Spinal cord (tissue), 10 donors: ENCODE measurements at places on chromosomes 6 and 20. TPM values are rescaled to one million over a fixed set of nuclear protein-coding genes. Genes with fewer than 3 reads are reported as not detected.

NHLRC1 gene
- 3.5 TPM for polyA plus RNA-seq

SLC16A10 gene
- 4.8 TPM for polyA plus RNA-seq

KCNG1 gene
- polyA plus RNA-seq, result 10.2 TPM

TLDC2 gene
- polyA plus RNA-seq, result 2.5 TPM

PTK7 gene
- 89.6 TPM for polyA plus RNA-seq

SLC22A3 gene
- 8.0 TPM for polyA plus RNA-seq

HLA-DQA1 gene
- polyA plus RNA-seq, result 0.32 TPM

ZNF311 gene
- 6.9 TPM for polyA plus RNA-seq

ADGB gene
- 0.98 TPM for polyA plus RNA-seq

NRSN2 gene
- 148 TPM for polyA plus RNA-seq

CCN5 gene
- 0.32 TPM for polyA plus RNA-seq

ABCF1 gene
- 60.6 TPM for polyA plus RNA-seq

COL9A3 gene
- 76.1 TPM for polyA plus RNA-seq

KIF13A gene
- polyA plus RNA-seq, result 34.7 TPM

CGA gene
- polyA plus RNA-seq, result 0.59 TPM

RRAGD gene
- polyA plus RNA-seq, result 86.3 TPM

BTN3A1 gene
- 24.1 TPM for polyA plus RNA-seq

RSPH9 gene
- polyA plus RNA-seq, result 6.4 TPM

SLC12A5 gene
- polyA plus RNA-seq, result 176 TPM

TRIM40 gene
- not detected for polyA plus RNA-seq

HLA-DRB5 gene
- 1.7 TPM for polyA plus RNA-seq

EBF4 gene
- 86.4 TPM for polyA plus RNA-seq

PFDN4 gene
- 89.7 TPM for polyA plus RNA-seq

TRAPPC3L gene
- polyA plus RNA-seq, result 0.45 TPM

TGM2 gene
- polyA plus RNA-seq, result 12.9 TPM

DNMT3B gene
- 5.2 TPM for polyA plus RNA-seq

SEMG1 gene
- not detected for polyA plus RNA-seq

SEL1L2 gene
- polyA plus RNA-seq, result 0.21 TPM

KIAA0408 gene
- polyA plus RNA-seq, result 60.2 TPM

HFE gene
- 4.7 TPM for polyA plus RNA-seq

STAU1 gene
- polyA plus RNA-seq, result 93.2 TPM

TBX18 gene
- polyA plus RNA-seq, result 7.9 TPM

OR12D3 gene
- polyA plus RNA-seq, result not detected

RGS17 gene
- 17.9 TPM for polyA plus RNA-seq
